Sigmoid colon (tissue), 7 donors: ENCODE measurements at places on chromosomes 16 and 17. TPM values are rescaled to one million over a fixed set of nuclear protein-coding genes. Genes with fewer than 3 reads are reported as not detected.
A peak's percentile ranks its signal among the peaks of the same experiment; 100 is the strongest.

- peaks cover 28% of the 10 kb centered on the region for H3K4me1 ChIP-seq
- peak; percentile 85 for DNase-seq
- peak overlapping the region; percentile 32 for H3K27ac ChIP-seq
- H3K27me3 ChIP-seq, result no peaks in the 10 kb centered on the region
- H3K36me3 ChIP-seq, result no peaks in the 10 kb centered on the region
Measured at GRCh38 chr16:84754353-84754856, 54.6 kb downstream of the USP10 start.

GRCh38 chr16:1825381-1825863 is 1.2 kb downstream of the HAGH start:
- H3K4me3 ChIP-seq, result peak overlapping the region; percentile 84
- H3K27ac ChIP-seq, result peak overlapping the region; percentile 88
- no peaks in the 10 kb centered on the region for H3K27me3 ChIP-seq
- peaks cover 46% of the 10 kb centered on the region for H3K4me1 ChIP-seq
- no peak for DNase-seq

GRCh38 chr17:59131131-59131530 is 23.9 kb downstream of the SKA2 start:
- H3K4me1 ChIP-seq, result no peaks in the 10 kb centered on the region
- H3K27ac ChIP-seq, result no peak overlapping the region
- H3K4me3 ChIP-seq, result no peak overlapping the region
- no peaks in the 10 kb centered on the region for H3K36me3 ChIP-seq
- no peaks in the 10 kb centered on the region for H3K27me3 ChIP-seq

GRCh38 chr16:79190542-79190941 is 410.0 kb downstream of the MAF start:
- DNase-seq, result no peak
- no peak overlapping the region for H3K27ac ChIP-seq
- no peaks in the 10 kb centered on the region for H3K4me1 ChIP-seq
- H3K27me3 ChIP-seq, result no peaks in the 10 kb centered on the region
- H3K4me3 ChIP-seq, result no peak overlapping the region

DNA sequence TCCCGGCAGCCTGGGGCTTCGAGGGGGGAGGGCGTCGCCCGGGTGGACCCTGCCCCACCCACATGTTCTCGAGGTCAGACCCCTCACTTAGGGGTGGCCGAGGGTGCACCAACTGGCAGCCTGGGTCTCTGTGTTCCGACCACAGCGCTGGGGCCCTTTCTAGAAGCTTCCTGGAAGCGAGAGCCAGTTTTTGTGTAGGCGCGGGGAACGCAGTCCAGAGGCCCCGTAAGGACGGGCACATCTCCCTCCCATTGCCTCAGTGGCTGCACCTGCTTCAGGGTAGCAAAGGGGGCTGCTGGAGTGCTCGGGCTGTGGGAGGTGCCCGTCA is 148.3 kb downstream of the BANP start:
- no peaks in the 10 kb centered on the region for H3K36me3 ChIP-seq
- H3K27ac ChIP-seq, result no peak overlapping the region
- H3K4me3 ChIP-seq, result no peak overlapping the region
- peaks cover 56% of the 10 kb centered on the region for H3K27me3 ChIP-seq
- H3K4me1 ChIP-seq, result peaks cover 5% of the 10 kb centered on the region

DNA sequence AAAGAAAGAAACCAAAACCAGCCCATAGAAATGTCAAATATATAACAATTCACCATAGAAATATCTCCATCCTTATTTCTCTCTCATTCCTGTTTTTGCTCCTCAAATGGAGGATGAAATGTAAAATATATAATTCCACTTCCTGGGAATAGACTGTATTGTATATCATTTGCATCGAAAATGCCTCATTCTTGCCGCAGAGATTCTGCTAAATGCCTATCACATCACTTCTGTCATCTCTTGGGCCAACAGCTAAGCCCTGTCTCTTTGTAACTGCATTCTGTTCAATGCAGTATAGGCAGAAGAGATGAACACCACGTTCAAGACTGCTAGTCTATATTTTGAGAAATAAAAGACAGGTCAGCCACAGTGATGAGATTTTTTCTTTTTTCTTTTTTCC is 956.3 kb upstream of the SOX9 start:
- DNase-seq, result no peak
- no peak overlapping the region for H3K27ac ChIP-seq
- H3K27me3 ChIP-seq, result no peaks in the 10 kb centered on the region

GRCh38 chr16:46859719-46860152 is 24.4 kb upstream of the GPT2 start:
- no peak overlapping the region for H3K4me3 ChIP-seq
- no peaks in the 10 kb centered on the region for H3K36me3 ChIP-seq
- DNase-seq, result no peak
- no peaks in the 10 kb centered on the region for H3K27me3 ChIP-seq
- no peak overlapping the region for H3K27ac ChIP-seq

GRCh38 chr16:87468550-87468949 is 24.3 kb downstream of the ZCCHC14 start:
- H3K27ac ChIP-seq, result no peak overlapping the region
- no peaks in the 10 kb centered on the region for H3K36me3 ChIP-seq
- H3K4me3 ChIP-seq, result no peak overlapping the region
- DNase-seq, result no peak
- H3K4me1 ChIP-seq, result peaks cover 51% of the 10 kb centered on the region
- no peaks in the 10 kb centered on the region for H3K27me3 ChIP-seq

DNA sequence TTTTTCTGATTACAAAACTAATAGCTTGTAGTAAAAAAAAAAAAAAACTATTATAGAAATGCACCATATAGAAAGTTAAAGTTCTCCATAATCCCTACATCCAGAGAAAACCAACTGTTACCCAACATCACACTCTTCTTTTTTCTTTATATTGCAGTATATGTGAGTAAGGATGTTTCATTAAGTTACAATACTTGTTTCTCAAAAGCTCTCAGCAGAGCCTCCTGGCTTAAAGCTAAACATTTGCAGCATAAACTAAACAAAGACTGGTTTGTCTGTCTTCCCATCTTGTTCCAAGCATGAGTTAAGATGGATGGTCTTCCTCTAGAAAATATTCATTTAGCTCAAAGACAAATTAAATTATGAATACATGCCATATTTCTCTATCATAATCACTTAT is 25.2 kb downstream of the GRB2 start:
- no peak for DNase-seq
- H3K27ac ChIP-seq, result peak overlapping the region; percentile 18
- no peaks in the 10 kb centered on the region for H3K27me3 ChIP-seq
- no peak overlapping the region for H3K4me3 ChIP-seq

GRCh38 chr17:58932956-58933355 is 173.7 kb downstream of the TRIM37 start:
- no peak for DNase-seq
- H3K4me1 ChIP-seq, result no peaks in the 10 kb centered on the region
- no peak overlapping the region for H3K27ac ChIP-seq
- no peaks in the 10 kb centered on the region for H3K36me3 ChIP-seq

DNA sequence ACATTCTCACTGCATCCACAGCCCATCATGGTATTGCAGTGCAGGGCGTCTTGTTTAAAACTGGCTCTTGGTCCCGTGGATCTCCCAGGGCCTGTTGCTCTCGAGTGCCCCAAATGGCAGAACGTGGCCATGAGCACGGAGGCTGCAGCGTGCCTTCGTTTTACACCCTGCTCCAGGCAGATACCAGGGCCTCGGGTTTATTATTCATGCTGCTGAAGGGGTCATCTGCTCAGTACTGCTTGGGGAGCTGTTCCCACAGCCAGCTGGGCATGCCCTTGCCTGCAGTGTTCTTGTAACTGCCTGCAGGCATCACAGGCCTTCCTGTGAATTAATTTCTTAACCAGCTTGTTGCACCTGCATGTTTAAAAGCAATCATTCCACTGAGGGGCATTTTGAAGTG is 129.7 kb upstream of the CHMP6 start:
- H3K27me3 ChIP-seq, result no peaks in the 10 kb centered on the region
- peak overlapping the region; percentile 72 for H3K27ac ChIP-seq
- no peak overlapping the region for H3K4me3 ChIP-seq
- peaks cover 47% of the 10 kb centered on the region for H3K4me1 ChIP-seq
- no peaks in the 10 kb centered on the region for H3K36me3 ChIP-seq

GRCh38 chr17:68733241-68734176 is 132.3 kb upstream of the FAM20A start:
- H3K4me3 ChIP-seq, result no peak overlapping the region
- H3K27me3 ChIP-seq, result no peaks in the 10 kb centered on the region
- no peak for DNase-seq

DNA sequence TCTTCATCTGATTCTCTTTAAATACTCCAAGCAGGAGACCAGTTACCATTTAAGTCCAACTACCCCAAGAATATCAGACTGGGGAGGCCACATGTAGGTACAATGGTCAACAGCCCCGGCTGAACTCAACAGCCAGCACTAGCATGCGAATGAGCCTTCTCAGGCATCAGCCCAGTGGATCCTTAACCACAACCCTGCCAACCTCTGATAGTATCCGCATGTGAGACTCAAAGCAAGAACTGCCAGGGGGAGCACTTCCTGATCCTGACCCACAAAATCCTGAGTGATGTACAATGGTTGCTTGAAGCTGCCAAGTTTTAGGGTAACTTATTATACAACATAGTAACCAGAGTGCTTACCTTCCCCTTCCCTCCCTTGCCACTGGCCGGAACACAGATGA is 4.0 kb downstream of the PYY start:
- DNase-seq, result no peak
- H3K36me3 ChIP-seq, result no peaks in the 10 kb centered on the region
- peaks cover 25% of the 10 kb centered on the region for H3K27me3 ChIP-seq
- no peak overlapping the region for H3K4me3 ChIP-seq

- H3K4me3 ChIP-seq, result no peak overlapping the region
- H3K27me3 ChIP-seq, result no peaks in the 10 kb centered on the region
- peak; percentile 46 for DNase-seq
- H3K4me1 ChIP-seq, result peaks cover 2% of the 10 kb centered on the region
Measured at GRCh38 chr17:79975498-79976134, 60.1 kb downstream of the TBC1D16 start.

DNA sequence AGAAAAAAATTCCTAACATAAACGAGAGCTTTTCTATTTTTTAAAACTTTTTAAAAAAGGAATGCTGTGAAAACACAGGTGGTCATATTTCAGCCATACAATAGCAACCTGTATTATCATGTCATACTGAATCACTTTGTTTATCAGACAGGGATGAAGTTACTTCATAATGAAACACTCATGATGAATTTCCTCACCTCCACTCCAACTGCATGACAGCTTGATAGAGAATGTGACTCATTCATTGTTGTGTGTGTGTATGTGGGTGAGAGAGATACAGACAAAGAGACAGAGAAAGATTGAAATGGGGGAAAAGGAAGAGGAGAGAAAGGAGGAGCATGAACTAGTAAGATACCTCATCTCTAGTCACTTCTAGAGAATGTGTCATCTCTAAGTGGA is 109.0 kb downstream of the SYCE1L start:
- no peaks in the 10 kb centered on the region for H3K27me3 ChIP-seq
- no peak overlapping the region for H3K27ac ChIP-seq
- H3K4me1 ChIP-seq, result no peaks in the 10 kb centered on the region
- no peaks in the 10 kb centered on the region for H3K36me3 ChIP-seq
- H3K4me3 ChIP-seq, result no peak overlapping the region

DNA sequence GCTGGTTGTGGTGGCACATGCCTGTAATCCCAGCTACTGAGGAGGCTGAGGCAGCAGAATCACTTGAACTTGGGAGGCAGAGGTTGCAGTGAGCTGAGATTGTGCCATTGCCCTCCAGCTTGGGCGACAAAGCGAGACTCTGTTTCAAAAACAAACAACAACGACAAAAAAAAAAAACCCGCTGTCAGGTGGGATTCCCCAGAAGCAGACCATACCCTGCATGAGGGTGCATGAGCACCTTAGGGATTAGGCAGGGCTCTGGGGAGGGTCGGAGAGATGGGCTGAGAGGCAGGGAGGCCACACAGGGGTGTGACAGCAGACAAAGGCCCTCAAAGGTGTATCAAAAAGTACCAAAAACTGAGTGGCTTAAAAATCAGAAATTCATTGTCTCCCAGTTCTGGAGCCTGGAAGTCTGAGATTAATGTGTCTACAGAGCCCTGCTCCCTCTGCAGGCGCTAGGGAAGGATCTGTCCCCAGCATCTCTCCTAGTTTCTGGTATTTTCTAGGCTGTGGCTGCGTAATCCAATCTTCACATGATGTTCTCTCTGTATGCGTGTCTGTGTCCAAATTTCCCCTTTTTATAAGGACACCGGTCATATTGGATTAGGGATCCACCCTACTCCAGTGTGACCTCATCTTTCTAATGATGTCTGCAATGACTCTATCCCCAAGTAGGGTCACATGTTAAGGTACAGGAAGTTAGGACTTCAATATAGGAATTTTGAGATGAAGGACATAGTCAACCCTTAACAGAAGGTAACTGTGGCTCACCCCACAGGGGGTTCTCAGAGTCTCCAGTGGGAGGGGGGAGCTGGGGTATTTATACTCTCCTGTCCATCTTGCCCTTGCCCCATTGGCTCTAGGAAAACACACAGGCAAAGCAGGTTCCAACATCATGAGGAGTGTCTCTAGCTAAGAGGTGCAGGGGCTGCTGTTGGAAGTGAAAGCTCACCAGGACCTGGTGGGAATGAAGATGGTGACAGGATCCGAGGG is 13.6 kb upstream of the TVP23A start:
- H3K27ac ChIP-seq, result no peak overlapping the region
- H3K36me3 ChIP-seq, result no peaks in the 10 kb centered on the region
- H3K4me3 ChIP-seq, result no peak overlapping the region
- H3K27me3 ChIP-seq, result no peaks in the 10 kb centered on the region

- no peak for DNase-seq
- no peak overlapping the region for H3K27ac ChIP-seq
Measured at GRCh38 chr16:50021544-50021943, 3.5 kb upstream of the CNEP1R1 start.

MYH13 gene
- total RNA-seq, result not detected

ADAP2 gene
- 11.8 TPM for total RNA-seq

RAPGEFL1 gene
- 0.99 TPM for total RNA-seq

PPP1R27 gene
- total RNA-seq, result not detected

DOC2B gene
- total RNA-seq, result 4.9 TPM

TMEM100 gene
- total RNA-seq, result 9.0 TPM

GLG1 gene
- 103 TPM for total RNA-seq

CD79B gene
- 0.81 TPM for total RNA-seq

ZNF469 gene
- 0.68 TPM for total RNA-seq

CLEC18A gene
- total RNA-seq, result not detected

RPH3AL gene
- 1.8 TPM for total RNA-seq

GPR139 gene
- total RNA-seq, result not detected

SLC35G6 gene
- total RNA-seq, result not detected

HLF gene
- 46.6 TPM for total RNA-seq
